ENCODE measurements at places on chromosomes 12 and 14.

- DNase-seq: no peak
Observed at GRCh38 chr12:19316425-19316824, 122.9 kb upstream of the AEBP2 start.

DNA sequence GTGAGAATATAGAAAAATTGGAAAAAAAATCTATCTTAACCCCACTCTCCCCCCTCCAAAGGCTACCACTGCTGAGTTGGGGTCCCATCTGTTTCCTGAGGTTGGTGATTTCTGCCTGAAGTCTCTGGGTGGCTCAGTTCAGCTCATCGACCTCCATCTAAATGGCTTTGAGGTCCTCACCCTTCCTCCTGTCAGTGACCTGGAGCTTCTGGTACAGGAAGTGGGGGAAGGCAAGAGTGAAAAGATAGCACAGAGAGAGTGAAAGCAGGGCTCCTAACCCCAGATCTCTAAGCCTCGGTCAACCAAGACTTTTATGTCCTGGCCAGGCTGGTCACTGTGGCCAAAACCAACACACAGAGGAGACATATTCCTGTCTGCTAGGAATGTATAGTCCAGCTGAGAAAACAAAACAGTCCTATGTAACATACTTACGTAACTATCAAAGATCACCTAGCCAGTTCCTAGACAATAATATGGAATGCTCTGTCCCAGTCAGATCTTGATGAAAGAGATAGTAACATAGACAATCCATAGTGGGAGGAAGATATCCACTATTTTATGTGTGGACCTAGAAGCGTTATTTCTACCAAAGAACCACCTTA lies 12.3 kb upstream of the KRT73 start:
- no peak for DNase-seq

- no peak for DNase-seq
Observed at GRCh38 chr12:71955970-71956369, 17.3 kb downstream of the TPH2 start.

DNA sequence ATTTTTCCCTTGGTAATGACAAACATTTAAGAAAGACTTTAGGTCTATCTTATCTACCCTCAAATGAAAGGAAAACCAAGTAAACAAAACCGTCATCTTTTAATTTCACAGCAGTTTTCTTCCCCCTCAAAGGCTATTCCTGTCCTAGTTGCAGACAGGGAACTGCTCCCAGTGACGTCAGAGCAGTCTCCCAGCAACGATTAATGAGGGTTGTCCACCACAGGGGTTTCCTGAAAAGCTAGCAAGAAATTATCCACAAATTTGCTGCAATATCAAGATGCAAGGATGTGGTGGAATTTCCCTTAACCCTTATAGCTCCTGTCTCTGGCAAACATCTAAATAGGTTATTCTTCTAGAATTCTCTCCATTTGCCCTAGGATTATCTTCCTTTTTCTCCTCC lies 89.1 kb upstream of the STAC3 start:
- no peak for DNase-seq

DNA sequence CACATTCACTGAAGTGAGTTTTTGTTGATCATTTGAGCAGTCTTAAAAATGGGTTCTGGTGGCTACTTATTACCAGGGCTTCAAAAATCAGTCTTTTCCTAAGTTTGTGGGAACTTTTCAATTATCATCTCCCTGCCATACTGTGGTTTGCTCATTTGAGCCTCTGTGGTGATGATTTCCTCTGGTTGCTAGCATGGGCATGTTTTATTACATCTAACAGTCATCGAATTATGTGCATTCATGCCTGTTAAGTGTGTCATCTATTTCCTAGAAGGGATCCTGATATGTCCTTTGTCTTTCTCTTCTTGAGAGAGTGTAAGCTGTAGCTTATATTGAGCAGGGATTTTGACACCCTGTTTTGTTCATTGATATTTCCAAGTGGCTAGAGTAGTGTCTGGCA lies 116.8 kb downstream of the WIF1 start:
- DNase-seq: no peak

DNA sequence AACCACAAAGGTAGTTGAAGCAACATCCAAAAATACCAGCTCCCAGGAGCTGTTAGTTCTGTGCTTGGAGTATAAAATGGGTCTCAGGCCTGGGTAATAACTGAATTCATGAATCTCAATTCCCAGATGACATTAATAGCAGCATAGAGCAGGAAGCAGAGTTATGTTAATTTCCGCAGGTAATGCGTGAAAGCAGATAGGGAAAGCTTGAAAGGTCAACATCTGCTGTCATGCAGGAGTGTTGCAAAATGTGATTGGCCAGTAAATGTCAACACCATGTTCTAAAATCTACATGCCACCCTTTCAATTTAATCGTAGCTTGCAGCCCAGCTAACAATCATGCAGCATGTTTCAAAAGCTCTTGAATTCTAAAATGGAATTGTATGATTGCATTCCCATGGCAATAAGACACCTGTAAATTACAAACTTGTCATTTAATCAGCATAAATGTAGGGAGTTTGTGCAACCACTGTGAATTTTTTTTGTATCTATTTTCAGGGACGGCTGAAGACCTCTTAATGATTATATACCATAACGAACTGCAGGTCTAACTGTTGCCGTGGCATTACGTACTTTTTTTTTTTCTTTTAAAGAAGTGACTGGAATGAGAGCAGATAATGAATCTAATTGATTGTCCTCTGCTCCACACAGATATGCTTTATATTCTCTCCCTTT lies 635.8 kb upstream of the FOXG1 start:
- no peak for DNase-seq

GRCh38 chr14:90373887-90374286 lies 22.9 kb upstream of the CALM1 start:
- DNase-seq: no peak

- DNase-seq: no peak
Observed at GRCh38 chr14:58784931-58785330, 147.2 kb downstream of the DACT1 start.

Data from activated T-helper 1 cell treated with Interleukin-2 at 50 U/mL for 16 hours (primary cell).